ENCODE measurements at places on chromosomes 3 and 15.
A peak's percentile ranks its signal among the peaks of the same experiment; 100 is the strongest.

- DNase-seq, result no peak
These were observed 9.8 kb upstream of the CLPX start for GRCh38 chr15:65194826-65195547.

DNA sequence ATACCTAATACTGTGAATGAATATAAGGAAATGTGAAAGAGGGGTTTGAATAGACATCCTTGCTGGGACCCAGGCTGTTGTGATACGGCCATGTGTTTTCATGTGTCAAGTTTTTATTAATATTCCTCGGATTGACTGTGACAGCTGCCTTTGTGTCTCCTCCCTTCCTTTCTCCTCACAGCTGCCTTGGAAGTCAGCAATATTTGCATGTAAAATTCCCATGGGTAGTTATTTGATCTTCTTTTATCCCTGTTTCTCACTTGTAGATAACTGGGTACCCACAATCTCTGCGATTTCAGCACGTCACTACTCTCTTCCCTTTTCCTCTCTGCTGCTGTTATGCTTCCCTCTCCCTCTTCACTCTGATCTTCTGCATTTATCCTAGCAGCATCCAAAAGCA, 9.4 kb downstream of the GPR156 start:
- DNase-seq, result no peak

DNA sequence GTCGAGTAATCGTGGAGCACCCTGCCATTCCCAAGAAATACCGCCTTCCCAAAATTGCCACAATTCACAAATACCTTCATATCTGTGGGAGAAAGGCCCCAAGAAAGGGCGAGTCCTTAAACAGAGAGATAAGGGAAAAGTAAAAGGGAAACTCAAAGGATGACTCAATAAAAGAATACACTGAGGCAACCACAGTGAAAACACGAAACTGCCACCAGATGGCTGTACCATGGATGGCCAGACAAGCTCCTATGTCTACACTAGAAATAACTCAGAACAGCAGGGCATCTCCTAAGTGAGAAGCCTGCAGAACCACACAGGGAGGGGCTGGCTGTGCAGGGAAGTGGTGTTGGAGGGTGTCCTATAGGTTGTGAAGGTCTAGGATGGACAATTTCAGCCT, 25.0 kb downstream of the SRGAP3 start:
- DNase-seq, result no peak

DNA sequence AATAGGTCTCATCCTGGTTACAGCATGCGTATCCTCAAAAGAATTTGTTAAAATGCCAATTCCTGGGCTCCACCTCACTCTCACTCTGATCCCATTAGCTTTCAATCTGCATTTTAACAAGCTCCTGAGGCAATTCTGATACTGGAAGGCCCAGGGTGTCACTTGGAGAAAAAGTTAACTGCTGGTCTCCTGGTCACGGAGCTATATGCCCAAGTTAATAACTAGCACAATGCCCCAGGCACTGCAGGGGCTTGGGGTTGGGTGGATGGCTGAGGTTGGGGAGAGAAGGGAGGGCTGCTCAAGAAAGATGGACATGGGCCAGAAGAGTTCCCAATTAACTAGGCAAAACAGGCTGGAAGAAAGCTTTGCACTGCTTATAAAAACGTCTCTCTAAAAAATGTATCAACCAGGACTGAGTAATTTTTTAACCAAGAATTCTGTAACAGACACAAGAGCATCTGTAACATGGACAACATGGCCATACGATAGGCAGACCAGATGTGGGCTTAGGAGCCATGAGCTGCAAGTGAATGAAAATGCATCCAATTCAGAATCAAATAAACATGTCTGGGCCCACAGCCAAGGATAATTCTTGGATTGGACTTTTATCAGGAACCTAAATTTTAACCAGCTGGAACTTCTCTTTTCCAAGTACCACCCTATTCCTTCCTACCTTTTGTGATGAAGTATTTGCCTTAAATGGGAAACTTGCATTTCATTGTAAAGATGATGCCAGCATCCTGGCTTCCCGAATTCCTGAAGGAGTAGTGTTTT, 4.2 kb downstream of the IL17RD start:
- DNase-seq, result peak; percentile 72

- peak; percentile 88 for DNase-seq
These were observed 65.1 kb upstream of the HES1 start for GRCh38 chr3:194070634-194071409.

GRCh38 chr15:51350723-51351122, 9.3 kb downstream of the GLDN start:
- DNase-seq, result no peak

DNA sequence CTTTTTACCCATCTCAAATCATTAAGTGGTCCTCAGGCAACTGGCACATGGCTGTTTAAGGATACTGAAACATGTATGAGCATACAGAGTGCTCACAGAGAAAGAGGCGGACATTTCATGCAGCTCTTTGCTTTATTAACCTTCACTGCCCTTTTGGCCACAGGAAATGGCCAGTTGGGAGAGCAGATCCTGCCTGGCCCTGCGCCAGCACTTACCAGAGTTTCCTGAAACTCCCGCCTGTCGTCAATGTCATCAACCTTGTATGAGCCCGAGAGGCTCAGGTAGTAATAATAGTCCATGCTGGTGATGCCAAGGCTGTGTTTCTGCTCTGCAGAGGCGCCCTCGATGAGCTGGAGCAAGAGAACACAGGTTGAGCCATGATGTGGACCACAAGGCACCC, 17.8 kb downstream of the LDHAL6B start:
- no peak for DNase-seq

DNA sequence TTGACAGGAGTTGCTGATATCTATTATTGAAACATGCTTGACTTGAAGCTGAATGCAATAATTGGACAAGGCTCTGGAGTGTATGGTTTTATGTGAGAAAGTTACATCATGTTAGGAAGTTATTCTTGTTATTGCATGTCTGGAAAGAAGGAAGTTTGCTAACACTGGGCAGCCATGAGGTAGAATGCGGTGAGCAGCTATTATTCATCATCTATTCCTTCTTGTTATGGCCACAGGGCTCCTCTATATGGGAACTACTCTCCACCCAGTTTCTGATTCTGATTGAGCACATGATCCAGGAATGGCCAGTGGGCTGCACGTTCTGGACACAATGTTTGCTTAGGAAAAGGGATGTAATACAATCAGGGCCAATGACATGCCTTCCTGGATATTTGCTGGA, 37.8 kb upstream of the SCN5A start:
- DNase-seq, result no peak

GRCh38 chr3:68515237-68515636, 417.1 kb downstream of the TAFA4 start:
- no peak for DNase-seq

GRCh38 chr3:150388498-150389418, 19.3 kb upstream of the TSC22D2 start:
- peak; percentile 34 for DNase-seq

DNA sequence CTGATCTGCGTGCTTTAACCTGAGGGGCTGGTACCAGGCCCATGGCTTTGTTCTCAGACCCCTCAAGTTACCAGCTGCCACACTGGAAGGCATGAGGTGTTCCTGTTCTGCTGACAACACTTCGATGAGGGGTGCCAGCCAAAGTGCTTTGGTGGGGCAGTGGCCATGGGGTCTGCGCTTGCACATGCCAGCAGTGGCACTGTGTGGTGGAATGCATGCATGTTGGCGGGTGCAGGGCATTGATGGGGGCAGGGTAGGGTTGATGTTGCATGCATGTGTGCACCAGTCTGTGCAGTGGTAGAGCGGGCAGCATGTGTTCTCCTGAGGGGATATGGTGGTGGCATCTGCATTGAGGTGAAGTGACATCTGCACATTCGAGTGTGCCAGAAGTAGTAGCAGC, 497.0 kb downstream of the SQOR start:
- no peak for DNase-seq

GRCh38 chr15:85543741-85544155, 163.3 kb downstream of the AKAP13 start:
- no peak for DNase-seq

GRCh38 chr3:25433868-25434267, 5.8 kb downstream of the RARB start:
- peak; percentile 53 for DNase-seq

- DNase-seq, result peak; percentile 98
These were observed at the start of gene ZNF774 for GRCh38 chr15:90352107-90352893. Gene ZNF774 (plus strand): TSS chr15:90352284. CDS start chr15:90354661, 2,377 bp downstream.

DNA sequence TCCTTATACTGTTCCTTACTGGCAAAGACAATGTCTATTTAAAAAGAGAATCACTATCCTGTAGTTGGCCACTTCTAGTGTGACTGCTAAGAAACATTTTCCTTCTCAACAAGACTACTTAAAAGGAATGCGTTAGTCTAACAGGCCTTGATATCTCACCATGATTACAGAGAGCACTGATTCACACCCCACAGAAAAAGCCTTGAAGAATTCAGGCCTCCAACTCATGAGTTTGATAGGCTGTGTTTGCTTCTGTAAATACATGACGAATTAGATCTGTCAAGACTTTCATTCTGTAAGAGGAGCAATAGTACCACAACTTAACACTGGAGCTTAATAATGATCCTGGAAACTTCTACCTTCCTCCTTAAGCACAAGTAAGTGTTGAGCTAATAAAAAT, 432.8 kb upstream of the NR2F2 start:
- DNase-seq, result no peak

DNA sequence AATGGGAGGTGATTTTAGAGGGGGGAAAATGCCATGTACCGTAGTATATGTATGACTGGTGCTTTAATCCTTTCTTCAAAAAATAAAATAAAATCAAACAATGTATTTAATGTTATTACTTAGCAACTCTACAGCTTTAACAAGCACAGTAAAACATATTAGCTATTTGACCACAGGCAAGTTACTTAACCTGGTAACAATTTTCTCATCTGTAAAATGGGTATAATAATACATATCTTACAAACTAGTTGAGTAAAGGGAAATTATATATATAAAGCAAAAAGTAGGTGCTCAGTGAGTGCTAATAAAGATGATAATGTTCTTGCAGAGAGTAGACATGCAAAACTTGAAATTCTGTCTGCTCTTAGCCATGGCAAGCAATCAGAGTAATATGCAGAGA, 27.9 kb downstream of the SSR3 start:
- no peak for DNase-seq

DNA sequence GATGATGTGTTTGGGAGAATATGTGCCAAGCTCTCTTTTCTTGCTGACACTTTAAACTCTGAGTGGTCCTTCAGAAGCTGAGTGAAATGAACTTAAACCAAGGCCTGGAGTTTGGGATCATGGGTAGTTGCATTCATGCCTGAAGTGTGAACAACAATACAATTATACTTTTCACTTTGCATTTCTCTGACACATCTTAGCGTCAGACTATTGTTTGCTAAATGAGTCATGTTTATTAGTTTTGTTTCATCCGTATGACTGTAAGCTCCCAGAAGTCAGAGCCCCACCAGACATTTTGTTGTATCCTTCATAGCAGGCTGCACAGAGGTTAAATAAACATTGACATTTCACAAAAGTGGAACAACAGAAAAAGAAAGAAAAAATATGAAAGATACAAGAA, 542.6 kb downstream of the TUSC7 start:
- peak; percentile 3 for DNase-seq

GRCh38 chr3:62703451-62704167, 171.6 kb downstream of the CADPS start:
- DNase-seq, result no peak

- no peak for DNase-seq
These were observed 654.1 kb upstream of the LMCD1 start for GRCh38 chr3:7847521-7847920.

DNA sequence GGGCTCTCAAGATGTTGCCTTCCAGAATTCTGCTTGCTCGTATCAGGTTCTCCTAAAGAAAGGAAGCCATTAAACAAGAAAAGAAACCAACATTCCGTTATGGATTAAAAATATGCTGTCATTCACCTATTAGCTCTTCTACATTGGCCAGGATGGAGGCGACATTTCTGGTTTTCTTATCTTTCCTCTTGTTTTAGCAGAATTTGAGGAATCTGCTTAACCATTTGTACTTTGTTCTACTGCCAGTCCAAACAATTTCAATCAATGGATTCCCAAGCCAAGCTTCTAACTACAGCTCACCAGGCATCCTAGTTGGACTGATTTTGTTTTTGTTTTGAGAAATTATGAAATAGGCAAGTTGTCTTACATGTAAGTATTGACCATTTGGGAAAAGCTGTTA, 164.6 kb upstream of the TSC22D2 start:
- DNase-seq, result no peak

- peak; percentile 22 for DNase-seq
These were observed 146.6 kb downstream of the CHSY1 start for GRCh38 chr15:101105059-101105891.

DNA sequence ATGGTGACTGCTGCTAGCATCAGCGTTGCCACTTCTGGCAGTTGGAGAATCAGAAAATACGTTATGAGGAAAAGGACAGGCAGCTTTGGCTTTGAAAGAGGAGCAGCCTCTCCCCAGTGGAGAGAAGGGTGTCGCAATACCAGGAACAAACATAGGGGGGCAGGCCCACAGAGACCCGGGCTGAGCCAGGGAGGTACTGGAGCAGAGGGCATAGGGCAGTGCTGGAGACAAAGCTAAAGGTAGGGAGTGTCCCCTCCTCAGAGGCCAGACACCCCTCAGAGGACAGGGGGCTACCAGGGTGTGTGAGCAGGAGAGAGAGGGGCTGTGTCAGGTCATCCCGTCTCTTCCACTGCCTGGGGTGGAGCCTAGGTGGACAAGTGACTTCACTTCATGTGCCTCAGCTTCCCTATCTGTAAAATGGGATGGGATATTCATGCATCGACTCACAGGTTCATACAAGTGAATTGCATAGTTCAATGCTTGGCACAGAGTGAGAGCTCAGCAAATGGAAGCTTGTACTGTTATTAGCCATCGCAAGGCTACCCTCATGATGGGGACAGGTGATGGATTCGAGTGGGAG, 49.7 kb upstream of the LIMD1 start:
- no peak for DNase-seq

GRCh38 chr15:71893691-71894090, 83.3 kb downstream of the NR2E3 start:
- DNase-seq, result no peak

GRCh38 chr15:101089579-101090427, 162.0 kb downstream of the CHSY1 start:
- no peak for DNase-seq

GRCh38 chr15:100263721-100264455, 77.9 kb downstream of the ADAMTS17 start:
- no peak for DNase-seq

DNA sequence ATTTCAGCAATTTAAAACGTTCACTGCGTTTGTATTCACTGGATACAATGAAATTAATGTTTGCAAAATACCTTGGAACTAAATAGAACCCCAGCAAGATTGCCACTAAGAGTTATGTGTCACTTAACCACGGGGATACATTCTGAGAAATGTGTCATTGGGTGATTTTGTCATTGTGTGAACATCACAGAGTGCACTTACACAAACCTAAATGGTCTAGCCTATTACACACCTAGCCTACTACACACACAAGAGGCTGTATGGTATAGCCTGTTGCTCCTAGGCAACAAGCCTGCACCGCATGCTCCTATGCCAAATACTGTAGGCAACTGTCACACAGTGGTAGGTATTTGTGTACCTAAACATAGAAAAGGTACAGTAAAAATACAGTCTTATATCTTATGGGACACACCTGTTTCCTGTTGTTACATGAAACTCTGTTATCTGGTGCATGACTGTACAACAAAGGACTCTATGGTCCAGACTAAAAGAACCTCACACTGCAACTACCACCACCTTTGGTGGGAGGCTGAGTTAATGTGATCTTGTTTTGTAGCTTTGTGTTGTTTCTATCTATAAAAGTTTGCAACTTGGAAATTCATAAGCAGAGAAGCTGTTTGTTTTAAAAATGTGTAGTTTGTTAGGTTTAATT, 92.2 kb upstream of the NTRK3 start:
- DNase-seq, result no peak

Data from adipocyte (in vitro differentiated cells).